ENCODE measurements at places on chromosomes 2 and 18. TPM values are rescaled to one million over a fixed set of nuclear protein-coding genes. Genes with fewer than 3 reads are reported as not detected.

Gene SGO2
- 2.4 TPM for polyA plus RNA-seq

Gene KRTCAP3
- 3.6 TPM for polyA plus RNA-seq

Gene ATP6V1C2
- polyA plus RNA-seq, result 0.11 TPM

Gene ACKR3
- 4.2 TPM for polyA plus RNA-seq

Gene POTEJ
- polyA plus RNA-seq, result not detected

Gene SLC9A4
- polyA plus RNA-seq, result not detected

Gene TMEM37
- not detected for polyA plus RNA-seq

Gene EPB41L3
- polyA plus RNA-seq, result 0.35 TPM

Gene CSRNP3
- not detected for polyA plus RNA-seq

Gene CNTNAP5
- polyA plus RNA-seq, result not detected

Gene SH3RF3
- polyA plus RNA-seq, result 4.4 TPM

Gene MC4R
- polyA plus RNA-seq, result not detected

Gene SIX3
- not detected for polyA plus RNA-seq

Gene CRACDL
- 0.49 TPM for polyA plus RNA-seq

Gene ALKAL2
- 0.54 TPM for polyA plus RNA-seq

Gene CKAP2L
- not detected for polyA plus RNA-seq

Gene GDF7
- 0.05 TPM for polyA plus RNA-seq

Gene IL18R1
- polyA plus RNA-seq, result 1.4 TPM

Gene SP110
- polyA plus RNA-seq, result 115 TPM

Gene FECH
- polyA plus RNA-seq, result 24.5 TPM

Gene HOXD11
- not detected for polyA plus RNA-seq

Gene EVA1A
- 0.68 TPM for polyA plus RNA-seq

Gene DSC1
- polyA plus RNA-seq, result 18.2 TPM

Gene DLX1
- polyA plus RNA-seq, result not detected

Gene CD8B2
- polyA plus RNA-seq, result 22.9 TPM

Gene LONRF2
- polyA plus RNA-seq, result not detected

Gene FOXI3
- polyA plus RNA-seq, result not detected

Gene REEP1
- not detected for polyA plus RNA-seq

Gene CYP27A1
- polyA plus RNA-seq, result 0.27 TPM

Gene SCN7A
- not detected for polyA plus RNA-seq

Gene FBXO36
- 1.4 TPM for polyA plus RNA-seq

Gene FBLN7
- polyA plus RNA-seq, result 0.16 TPM

Gene MGAT4A
- polyA plus RNA-seq, result 285 TPM

Gene ARHGEF4
- polyA plus RNA-seq, result 12.0 TPM
